ENCODE measurements at places on chromosomes 3 and 15.

GRCh38 chr3:29619676-29620075 is 338.8 kb downstream of the RBMS3 start:
- DNase-seq: no peak
- no peak overlapping the region for H3K27ac ChIP-seq
- no peak overlapping the region for H3K4me3 ChIP-seq
- H3K4me1 ChIP-seq: no peaks in the 10 kb centered on the region

- H3K4me3 ChIP-seq: no peak overlapping the region
- H3K27ac ChIP-seq: no peak overlapping the region
- no peak for DNase-seq
- H3K4me1 ChIP-seq: peaks cover 17% of the 10 kb centered on the region
Measured at GRCh38 chr15:60518511-60518910, 39.6 kb upstream of the ICE2 start.

GRCh38 chr3:77093101-77093500 is 53.2 kb downstream of the ROBO2 start:
- no peaks in the 10 kb centered on the region for H3K27me3 ChIP-seq
- H3K4me3 ChIP-seq: no peak overlapping the region
- no peak for DNase-seq
- H3K4me1 ChIP-seq: no peaks in the 10 kb centered on the region

- no peaks in the 10 kb centered on the region for H3K36me3 ChIP-seq
- peaks cover 3% of the 10 kb centered on the region for H3K27me3 ChIP-seq
- no peak overlapping the region for H3K4me3 ChIP-seq
- no peaks in the 10 kb centered on the region for H3K4me1 ChIP-seq
- DNase-seq: no peak
- no peak overlapping the region for H3K27ac ChIP-seq
Measured at GRCh38 chr3:17798000-17798399, 55.6 kb upstream of the TBC1D5 start.

DNA sequence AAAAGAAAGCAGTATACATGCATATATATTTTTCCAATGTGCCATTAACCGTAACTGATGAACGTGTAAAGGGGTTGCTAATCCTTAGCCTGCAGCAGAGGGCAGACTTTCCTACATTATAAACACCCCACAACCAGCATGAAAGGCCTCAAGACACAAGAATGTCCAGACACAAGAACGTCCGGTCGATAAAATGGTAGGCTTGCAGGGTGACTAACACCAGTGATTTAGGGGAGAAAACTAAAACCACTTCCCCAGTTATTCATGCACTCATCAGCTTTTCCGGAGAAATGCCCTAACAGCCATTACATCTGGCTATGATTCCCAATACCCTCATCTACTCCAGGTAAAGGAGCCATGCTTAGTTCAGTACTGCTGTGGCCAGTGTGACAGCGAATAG is 57.4 kb downstream of the LRTM1 start:
- no peak overlapping the region for H3K27ac ChIP-seq
- H3K4me1 ChIP-seq: no peaks in the 10 kb centered on the region
- H3K27me3 ChIP-seq: no peaks in the 10 kb centered on the region
- H3K36me3 ChIP-seq: no peaks in the 10 kb centered on the region
- no peak for DNase-seq

GRCh38 chr15:65245096-65245856 is 34.0 kb upstream of the CILP start:
- peaks cover 2% of the 10 kb centered on the region for H3K4me1 ChIP-seq
- H3K4me3 ChIP-seq: no peak overlapping the region
- H3K27me3 ChIP-seq: no peaks in the 10 kb centered on the region
- H3K36me3 ChIP-seq: peaks cover 9% of the 10 kb centered on the region
- no peak for DNase-seq
- H3K27ac ChIP-seq: no peak overlapping the region

DNA sequence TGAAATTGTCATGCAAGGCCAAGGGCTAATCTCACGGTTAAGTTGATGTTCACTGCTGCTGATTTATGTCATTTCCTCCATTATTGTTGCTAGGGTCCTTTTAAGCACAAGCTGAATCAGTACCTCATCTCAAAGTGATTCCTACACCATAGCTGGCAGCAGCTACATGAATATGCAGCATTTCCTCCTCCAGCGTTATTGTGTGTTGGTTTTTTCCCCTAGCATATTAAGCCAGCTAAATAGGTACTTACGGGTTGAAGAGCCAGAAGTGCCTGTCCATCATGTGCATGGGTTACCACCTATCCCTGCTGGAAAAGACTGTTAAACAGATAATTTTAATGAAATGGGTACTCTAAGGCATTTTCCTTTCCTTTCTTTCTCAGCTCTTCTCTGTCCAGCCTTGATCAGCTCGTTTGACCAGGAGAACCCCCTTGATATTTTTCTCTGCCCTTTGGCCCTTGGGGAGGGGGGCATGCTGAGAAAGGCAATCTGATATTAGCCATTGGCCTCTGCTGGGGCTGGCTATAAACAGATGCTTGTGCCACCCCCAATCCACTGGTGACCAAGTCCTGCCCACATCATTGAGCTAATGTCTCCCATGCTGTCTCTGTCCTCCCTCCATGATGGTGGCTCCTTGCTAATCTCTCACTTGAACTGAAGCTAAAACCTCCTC is 115.6 kb upstream of the PLXNA1 start:
- no peaks in the 10 kb centered on the region for H3K36me3 ChIP-seq
- no peaks in the 10 kb centered on the region for H3K27me3 ChIP-seq
- H3K4me3 ChIP-seq: no peak overlapping the region
- H3K4me1 ChIP-seq: no peaks in the 10 kb centered on the region
- H3K27ac ChIP-seq: no peak overlapping the region

DNA sequence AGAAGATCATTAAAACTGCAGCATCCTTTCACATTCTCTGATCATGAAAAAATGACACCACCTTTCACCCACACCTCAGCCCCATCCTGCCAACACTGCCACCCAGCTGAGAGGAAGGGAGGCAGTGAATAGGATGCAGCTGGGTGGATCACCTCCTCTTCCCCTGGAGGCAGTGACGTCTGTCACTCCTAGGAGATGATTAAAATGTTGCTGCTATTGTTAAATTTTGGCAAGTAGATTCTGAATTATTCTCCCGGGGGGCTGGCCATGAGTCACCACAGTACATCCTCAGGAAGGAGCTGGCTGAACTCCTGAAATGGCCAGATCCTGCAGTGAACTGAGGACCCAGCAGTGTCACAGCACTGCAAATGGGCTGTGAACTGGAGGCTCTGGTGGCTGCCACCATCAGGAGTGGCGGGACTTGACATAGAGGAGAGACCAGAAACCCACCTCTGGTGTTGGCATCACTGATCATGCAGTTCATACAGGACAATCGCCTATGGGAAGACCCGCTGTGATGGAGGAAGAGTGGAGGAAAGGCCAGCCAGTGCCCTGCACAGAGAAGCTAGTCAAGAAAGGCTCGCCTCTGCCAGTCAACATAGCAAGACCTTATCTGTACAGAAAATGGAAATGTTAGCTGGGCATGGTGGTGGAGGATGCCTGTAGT is 199.1 kb downstream of the FAM43A start:
- DNase-seq: no peak
- no peaks in the 10 kb centered on the region for H3K36me3 ChIP-seq
- H3K27me3 ChIP-seq: no peaks in the 10 kb centered on the region
- peaks cover 7% of the 10 kb centered on the region for H3K4me1 ChIP-seq

DNA sequence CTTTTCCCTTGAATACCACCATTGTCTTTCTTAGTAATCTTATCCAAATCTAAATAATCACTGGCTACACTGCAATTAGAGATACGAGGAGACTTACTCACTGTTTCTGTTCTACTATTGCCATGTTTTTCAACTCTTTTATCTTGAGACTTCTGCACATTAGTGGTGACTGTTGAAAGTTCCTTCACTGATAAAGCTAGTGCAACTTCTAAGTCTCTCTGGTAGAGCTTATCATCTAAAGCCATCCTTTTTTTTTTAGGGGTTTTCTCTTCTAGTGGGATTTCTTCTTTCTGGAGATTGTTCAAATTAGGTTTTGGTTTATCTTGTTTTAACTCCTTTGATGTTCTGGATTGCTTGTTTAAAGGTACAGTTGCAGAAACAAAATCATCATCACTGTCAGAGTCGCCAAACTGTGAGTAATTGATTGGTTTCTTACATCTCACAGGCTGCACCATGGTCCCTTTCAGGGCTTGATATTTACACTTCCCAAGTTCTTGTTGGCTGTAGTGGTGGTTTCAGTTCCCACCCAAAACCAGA is 37.7 kb downstream of the NCK1 start:
- H3K4me1 ChIP-seq: peaks cover 14% of the 10 kb centered on the region
- peak; percentile 25 for DNase-seq
- no peak overlapping the region for H3K27ac ChIP-seq
- no peaks in the 10 kb centered on the region for H3K27me3 ChIP-seq
- H3K4me3 ChIP-seq: no peak overlapping the region

DNA sequence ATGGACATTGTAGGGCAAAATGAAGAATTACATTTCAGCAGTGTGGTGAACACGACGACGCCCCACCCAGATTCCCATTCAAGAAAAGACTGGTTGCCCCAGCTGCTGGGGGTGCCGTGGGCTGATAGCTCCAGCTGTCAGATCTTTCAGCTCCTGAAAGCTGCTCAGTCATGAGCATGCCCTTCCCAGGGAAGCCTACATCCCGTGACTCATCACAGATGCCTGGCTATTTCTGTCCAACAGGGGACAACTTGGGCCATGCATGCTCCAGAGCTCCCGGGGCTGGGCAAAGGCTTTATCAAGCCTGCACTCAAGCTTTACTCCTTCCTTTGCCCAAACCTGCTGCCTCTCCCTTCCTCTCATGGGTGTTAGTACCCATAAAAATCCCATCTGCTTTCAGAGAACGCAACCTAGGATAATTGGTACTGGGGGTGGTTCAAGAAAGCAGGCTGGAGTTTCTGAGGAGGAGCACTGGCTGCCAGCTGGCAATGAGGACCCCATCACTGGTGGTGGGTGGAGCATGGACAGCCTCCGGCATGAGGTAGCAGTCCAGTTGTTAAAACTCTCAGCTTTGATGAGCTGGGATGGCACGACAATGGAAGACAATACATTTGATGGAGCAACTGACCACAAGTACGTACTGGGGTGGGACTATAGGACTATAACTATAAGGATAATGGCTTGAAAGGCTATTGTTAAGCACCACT is 16.4 kb upstream of the ST8SIA2 start:
- no peak for DNase-seq
- peaks cover 2% of the 10 kb centered on the region for H3K27me3 ChIP-seq
- H3K36me3 ChIP-seq: no peaks in the 10 kb centered on the region
- no peaks in the 10 kb centered on the region for H3K4me1 ChIP-seq
- no peak overlapping the region for H3K4me3 ChIP-seq

DNA sequence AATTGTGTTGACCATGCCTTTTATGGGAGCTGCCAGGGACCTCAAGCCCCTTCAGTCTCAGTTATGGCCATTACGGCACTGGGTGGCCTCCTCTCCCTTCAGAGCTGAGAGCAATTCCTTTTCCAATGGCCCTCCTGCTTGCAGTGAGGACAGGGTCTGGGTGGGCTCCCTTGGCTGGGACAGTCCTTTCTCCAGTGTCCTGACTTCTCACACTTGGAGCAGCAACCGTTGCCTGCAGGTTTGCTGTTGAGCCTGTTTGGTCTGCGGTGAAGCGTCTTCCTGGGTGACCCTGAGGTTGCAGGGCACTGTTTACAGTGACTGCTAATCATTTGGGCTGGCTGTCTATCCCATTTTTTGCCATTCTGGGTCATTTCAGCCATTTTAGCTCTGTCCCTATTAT is 3.5 kb upstream of the CCDC80 start:
- no peak overlapping the region for H3K4me3 ChIP-seq
- no peak overlapping the region for H3K27ac ChIP-seq
- peaks cover 15% of the 10 kb centered on the region for H3K4me1 ChIP-seq
- no peaks in the 10 kb centered on the region for H3K27me3 ChIP-seq

DNA sequence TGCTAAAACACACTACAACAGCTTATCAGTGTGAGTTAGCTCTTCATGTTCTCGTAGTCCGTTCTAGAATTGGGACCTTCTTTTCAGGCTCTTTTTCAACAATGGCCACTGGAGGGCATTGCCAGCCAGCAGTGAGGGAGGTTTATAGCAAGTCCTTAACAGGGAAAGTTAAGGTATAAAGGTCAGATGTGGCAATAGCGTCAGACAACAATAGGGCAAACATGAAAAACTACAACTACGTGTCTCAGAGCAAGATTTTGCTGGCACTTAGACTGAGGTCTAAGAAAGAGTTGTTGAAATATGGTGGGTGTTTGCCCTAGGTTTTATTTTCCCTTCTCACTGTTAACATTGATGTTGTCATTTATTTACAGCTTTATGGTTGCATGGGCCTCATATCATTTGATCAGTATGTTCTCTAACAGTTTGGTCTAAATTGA is 161.4 kb downstream of the GMNC start:
- H3K27ac ChIP-seq: no peak overlapping the region
- H3K36me3 ChIP-seq: no peaks in the 10 kb centered on the region
- H3K4me1 ChIP-seq: no peaks in the 10 kb centered on the region
- no peak overlapping the region for H3K4me3 ChIP-seq
- no peaks in the 10 kb centered on the region for H3K27me3 ChIP-seq
- DNase-seq: no peak

DNA sequence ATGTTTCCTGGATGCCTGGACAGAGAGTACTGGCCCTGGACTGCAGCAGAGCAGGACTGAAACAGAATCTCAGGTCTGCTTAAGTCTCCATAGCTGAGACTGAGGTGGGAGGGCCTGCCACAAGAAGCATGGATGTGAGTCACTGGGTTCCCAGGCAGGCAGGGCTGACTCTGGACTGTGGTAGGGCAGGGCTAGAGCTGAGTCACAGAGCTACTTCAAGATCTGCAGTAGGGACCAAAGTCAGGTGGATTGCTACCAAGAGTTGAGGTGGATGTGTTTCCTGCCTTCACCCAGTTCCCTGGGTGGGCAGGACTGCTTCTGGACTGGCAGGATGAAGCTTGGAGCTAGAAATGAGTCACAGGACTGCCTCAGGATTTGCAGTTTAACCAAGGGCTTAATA is 282.9 kb downstream of the AGBL1 start:
- H3K27ac ChIP-seq: no peak overlapping the region
- H3K27me3 ChIP-seq: no peaks in the 10 kb centered on the region
- no peaks in the 10 kb centered on the region for H3K36me3 ChIP-seq

- no peaks in the 10 kb centered on the region for H3K4me1 ChIP-seq
- no peak within 1 kb of the TSS for H3K27ac ChIP-seq
- H3K36me3 ChIP-seq: no peaks in the 10 kb centered on the region
- no peaks in the 10 kb centered on the region for H3K27me3 ChIP-seq
- DNase-seq: no peak
Measured at GRCh38 chr3:160676547-160677303, at the start of gene ARL14. Gene ARL14, plus strand, starts transcription at chr3:160677160. Its CDS starts 187 bp downstream, at chr3:160677347.

GRCh38 chr3:192449036-192449435 is 278.3 kb downstream of the FGF12 start:
- no peaks in the 10 kb centered on the region for H3K36me3 ChIP-seq
- no peak for DNase-seq
- no peak overlapping the region for H3K4me3 ChIP-seq
- H3K27me3 ChIP-seq: peaks cover 3% of the 10 kb centered on the region

GRCh38 chr3:185552358-185552877 is at the start of gene LIPH:
Gene LIPH, minus strand, starts transcription at chr3:185552588. Its CDS starts 117 bp downstream, at chr3:185552471.
- no peaks in the 10 kb centered on the region for H3K27me3 ChIP-seq
- H3K27ac ChIP-seq: no peak within 1 kb of the TSS
- H3K36me3 ChIP-seq: no peaks in the 10 kb centered on the region
- no peaks in the 10 kb centered on the region for H3K4me1 ChIP-seq
- DNase-seq: no peak
- no peak within 1 kb of the TSS for H3K4me3 ChIP-seq

- H3K27me3 ChIP-seq: peaks cover 16% of the 10 kb centered on the region
- no peaks in the 10 kb centered on the region for H3K4me1 ChIP-seq
- H3K27ac ChIP-seq: no peak overlapping the region
- no peak for DNase-seq
- no peaks in the 10 kb centered on the region for H3K36me3 ChIP-seq
Measured at GRCh38 chr15:74295800-74296199, 59.7 kb downstream of the CCDC33 start.
